ENCODE measurements at places on chromosomes 6 and 20. TPM values are rescaled to one million over a fixed set of nuclear protein-coding genes. Genes with fewer than 3 reads are reported as not detected.

The NKX2-4 gene
- not detected for total RNA-seq

DNA sequence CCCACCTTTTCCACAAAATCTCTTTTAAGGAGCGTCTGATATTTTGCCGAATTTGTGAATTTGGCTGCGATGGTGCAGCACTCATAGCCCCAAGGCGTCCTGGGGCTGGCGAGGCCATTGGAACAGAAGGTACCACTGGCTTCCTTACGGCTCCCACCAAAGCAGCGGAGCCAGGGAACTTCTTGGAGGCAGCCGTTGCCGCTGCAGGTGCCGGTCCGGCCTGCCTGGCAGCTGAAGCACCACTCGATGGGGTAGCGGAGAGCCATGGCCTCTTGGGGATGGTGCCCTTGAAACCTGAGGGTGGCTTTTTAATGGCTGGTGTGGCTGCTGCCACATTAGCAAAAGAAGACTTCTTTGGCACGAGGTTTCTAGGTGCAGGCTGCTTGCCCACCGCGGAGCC lies 29.8 kb downstream of the DIDO1 start:
- no peak for DNase-seq
- H3K27ac ChIP-seq = no peak overlapping the region
- H3K27me3 ChIP-seq = no peaks in the 10 kb centered on the region

- no peaks in the 10 kb centered on the region for H3K4me1 ChIP-seq
- no peaks in the 10 kb centered on the region for H3K36me3 ChIP-seq
- no peak overlapping the region for H3K27ac ChIP-seq
- no peaks in the 10 kb centered on the region for H3K27me3 ChIP-seq
- H3K4me3 ChIP-seq = no peak overlapping the region
- peak; percentile 73 for DNase-seq
Observed at GRCh38 chr6:149273318-149273717, 44.2 kb upstream of the TAB2 start.

DNA sequence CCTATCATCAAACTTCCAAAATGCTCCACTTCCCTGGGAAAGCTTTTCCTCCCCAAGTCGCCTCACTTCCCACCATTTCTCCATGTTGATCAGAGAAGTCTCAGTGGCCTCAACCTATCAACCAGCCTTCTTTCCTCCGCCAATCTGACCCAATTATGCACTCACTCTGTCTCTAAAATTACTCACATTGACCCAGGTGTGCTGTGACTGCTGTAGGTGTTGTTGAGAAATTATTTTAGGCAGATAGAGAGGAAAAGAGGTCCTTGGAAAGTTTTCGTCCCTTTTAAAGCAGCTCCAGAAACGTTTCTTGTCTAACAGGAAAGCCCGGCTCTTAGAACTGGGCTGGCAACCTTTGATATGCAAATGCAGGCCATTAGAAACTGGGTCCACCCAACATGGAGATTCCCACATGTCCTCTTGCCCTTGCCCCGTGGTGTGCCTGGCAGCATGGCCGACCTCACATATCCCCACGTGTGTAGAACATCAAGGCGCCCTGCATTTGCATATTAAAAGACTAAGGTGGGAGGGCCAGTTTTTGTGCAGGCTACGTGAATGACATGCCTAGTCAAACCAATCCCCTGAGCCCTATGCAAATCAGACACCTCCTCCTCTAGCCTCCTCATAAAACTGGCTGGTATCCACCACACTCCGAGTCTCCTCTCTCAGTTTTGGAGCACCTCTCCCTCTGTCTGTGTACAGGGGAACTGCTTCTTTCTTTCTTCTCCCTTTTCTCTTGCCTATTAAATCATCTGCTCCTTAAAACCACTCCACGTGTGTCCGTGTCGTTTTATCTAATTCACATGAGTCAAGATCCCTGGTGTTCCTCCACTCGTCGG lies 12.9 kb downstream of the IPCEF1 start:
- H3K4me3 ChIP-seq = peak overlapping the region; percentile 18
- peak overlapping the region; percentile 28 for H3K27ac ChIP-seq
- peaks cover 4% of the 10 kb centered on the region for H3K4me1 ChIP-seq
- no peaks in the 10 kb centered on the region for H3K27me3 ChIP-seq
- DNase-seq = peak; percentile 81

- no peak overlapping the region for H3K4me3 ChIP-seq
- H3K36me3 ChIP-seq = no peaks in the 10 kb centered on the region
- no peaks in the 10 kb centered on the region for H3K27me3 ChIP-seq
- no peak overlapping the region for H3K27ac ChIP-seq
- H3K4me1 ChIP-seq = no peaks in the 10 kb centered on the region
Observed at GRCh38 chr20:8449123-8449522, 317.1 kb downstream of the PLCB1 start.

DNA sequence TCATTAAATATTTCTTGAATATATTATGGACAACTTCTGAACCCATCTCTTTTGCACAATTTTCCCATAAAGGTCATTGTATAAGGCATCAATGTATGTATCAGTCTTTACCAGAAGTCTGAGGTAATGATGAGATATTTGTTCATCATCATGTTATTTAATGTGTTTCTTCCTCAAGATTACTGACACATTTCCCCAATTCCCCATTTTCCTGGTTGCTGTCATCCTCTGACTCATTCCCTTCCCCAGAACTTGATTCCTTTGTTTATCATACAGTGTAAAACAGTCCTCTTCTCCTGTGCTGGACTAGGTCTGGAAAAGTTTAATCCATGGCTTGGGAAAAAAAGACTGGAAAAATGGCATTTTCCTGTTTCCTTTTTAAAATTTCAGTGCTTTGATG lies 107.9 kb upstream of the FLRT3 start:
- H3K4me3 ChIP-seq = no peak overlapping the region
- no peaks in the 10 kb centered on the region for H3K36me3 ChIP-seq
- DNase-seq = no peak
- H3K4me1 ChIP-seq = no peaks in the 10 kb centered on the region
- H3K27me3 ChIP-seq = no peaks in the 10 kb centered on the region

The SPTLC3 gene
- 35.3 TPM for total RNA-seq

The SLC12A5 gene
- total RNA-seq = 2.0 TPM

DNA sequence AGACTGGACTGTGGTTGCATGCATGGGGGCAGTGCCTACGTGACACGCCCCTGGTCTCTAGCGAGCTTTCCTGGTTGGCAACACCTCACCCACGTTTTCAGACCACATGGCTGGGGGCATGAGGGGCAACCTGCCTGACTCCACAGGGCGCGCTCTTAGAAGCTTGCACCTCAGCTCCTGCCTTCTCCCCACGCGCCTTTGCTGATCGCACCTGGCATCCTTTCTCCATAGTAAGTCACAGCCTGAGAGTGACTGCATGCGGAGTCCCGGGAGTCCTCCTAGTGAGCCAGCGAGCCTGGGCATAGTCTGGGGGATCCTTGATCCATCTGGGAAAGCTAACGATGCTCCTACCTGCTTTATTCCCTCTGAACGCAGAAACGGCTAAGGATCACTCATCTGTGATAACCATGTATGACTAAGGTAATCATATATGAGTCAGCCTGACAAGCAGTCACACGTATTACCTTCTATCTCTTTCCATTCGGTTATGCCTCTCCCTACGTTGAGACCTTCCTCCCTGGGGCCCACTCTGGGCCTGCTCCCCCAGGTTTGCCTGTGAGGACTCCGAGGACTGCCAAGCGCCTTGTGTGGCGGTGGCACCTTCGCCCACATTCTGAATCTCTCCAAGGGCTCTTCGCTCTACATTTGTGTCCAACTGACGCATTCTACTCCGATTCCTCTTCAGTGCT lies 4.5 kb downstream of the TCFL5 start:
- H3K36me3 ChIP-seq = peaks cover 23% of the 10 kb centered on the region
- peaks cover 10% of the 10 kb centered on the region for H3K4me1 ChIP-seq
- DNase-seq = no peak
- H3K27me3 ChIP-seq = no peaks in the 10 kb centered on the region
- no peak overlapping the region for H3K27ac ChIP-seq
- no peak overlapping the region for H3K4me3 ChIP-seq

DNA sequence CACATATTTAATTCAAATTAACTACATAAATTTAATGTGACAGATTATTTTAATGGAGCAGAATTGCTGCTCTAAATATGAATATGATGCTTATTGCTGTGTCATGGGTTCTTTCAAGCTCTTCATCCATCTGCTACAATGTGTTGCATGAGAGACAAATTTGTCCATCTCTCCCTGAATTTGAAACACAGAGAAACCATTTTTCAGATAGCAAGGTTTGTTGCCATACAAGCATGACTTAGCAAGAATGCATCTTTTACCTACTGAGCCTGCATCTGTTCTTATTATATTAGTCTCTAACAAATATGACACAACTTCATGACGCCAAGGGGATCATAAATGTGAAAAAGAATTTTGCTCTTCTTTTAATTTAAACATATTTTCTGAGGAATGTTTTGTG lies 8.0 kb upstream of the UTRN start:
- no peaks in the 10 kb centered on the region for H3K36me3 ChIP-seq
- no peak overlapping the region for H3K4me3 ChIP-seq

The DOK5 gene
- total RNA-seq = 0.69 TPM

DNA sequence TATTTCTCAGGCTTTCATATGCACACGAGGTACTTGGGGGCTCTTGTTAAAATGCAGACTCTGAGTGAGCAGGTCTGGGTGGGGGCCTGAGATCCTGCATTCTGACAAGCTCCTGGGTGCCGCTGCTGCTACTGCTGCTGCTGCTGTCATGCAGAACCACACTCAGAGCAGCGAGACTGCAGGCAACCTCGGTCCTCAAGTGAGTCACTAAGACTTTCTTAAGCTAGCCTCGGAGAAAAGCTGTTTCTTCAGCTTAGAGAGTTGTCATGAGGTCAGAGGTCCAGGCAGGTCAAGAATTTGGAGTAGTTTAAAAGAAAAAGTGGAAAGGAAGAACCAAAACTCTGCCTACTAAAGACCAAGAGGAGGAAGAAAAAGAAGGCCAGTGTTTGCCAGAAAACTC lies 92.9 kb downstream of the SPTLC3 start:
- no peak overlapping the region for H3K27ac ChIP-seq
- no peaks in the 10 kb centered on the region for H3K36me3 ChIP-seq
- no peaks in the 10 kb centered on the region for H3K4me1 ChIP-seq
- no peak for DNase-seq

DNA sequence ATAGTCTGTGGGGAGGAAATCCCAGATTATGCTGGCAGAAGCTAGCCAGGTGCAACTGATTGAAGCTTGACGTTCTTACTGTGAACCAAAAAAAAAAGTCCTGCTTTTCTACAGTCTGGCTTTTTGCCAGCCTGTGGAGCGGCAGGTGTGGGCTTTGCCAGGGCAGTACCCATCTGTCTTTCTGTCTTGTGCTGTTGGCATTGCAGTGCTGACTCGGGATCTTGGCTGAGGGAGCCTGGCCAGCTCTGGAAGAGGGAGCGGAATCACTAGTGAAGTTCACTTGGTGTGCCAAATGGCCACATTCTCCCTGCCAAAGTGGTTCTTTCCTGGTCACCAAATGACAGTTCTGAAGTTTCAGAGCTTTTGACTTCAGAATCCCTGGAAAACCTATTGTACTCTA lies 5.0 kb downstream of the KIF3B start:
- no peaks in the 10 kb centered on the region for H3K36me3 ChIP-seq
- no peak overlapping the region for H3K27ac ChIP-seq
- no peak overlapping the region for H3K4me3 ChIP-seq
- no peak for DNase-seq
- no peaks in the 10 kb centered on the region for H3K27me3 ChIP-seq

DNA sequence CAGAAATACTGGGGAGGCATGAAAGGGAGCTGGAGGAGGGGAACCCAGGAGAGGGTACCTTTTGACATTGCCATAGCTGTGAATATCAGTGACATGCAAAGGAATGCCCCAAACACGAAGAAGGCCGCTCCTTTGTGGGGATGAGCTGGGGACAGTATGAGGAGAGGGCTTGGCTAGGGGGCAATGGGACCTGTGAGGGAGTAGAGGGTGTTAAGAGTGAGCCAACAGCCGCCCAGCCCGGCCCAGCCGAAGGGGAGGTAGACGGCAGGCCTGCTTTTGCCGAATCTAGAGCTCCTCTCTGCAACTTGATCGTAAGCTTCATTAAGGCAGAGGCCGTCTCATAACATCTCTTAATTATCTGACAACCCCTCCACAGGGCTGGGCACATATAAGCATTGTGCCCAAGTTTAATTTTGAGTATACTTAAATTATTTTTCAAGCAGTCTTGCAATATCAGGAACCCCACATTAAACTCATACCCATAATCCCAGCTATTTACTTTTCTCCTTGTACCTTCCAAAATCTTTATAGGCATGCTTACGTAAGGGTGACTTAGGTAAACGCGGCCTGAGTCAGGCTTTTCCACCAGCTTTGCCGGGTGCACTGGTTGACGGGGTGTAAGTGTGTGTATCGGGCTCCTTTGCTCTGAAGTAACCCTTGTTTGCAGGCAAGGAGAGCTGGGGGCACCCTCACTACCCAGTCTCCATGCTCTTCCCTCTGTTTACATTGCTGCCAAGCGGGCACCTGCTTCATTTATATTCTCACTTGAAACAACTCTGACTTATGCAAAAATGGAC lies 24.9 kb upstream of the VEGFA start:
- no peak overlapping the region for H3K4me3 ChIP-seq
- H3K4me1 ChIP-seq = no peaks in the 10 kb centered on the region
- peak overlapping the region; percentile 30 for H3K27ac ChIP-seq
- H3K27me3 ChIP-seq = no peaks in the 10 kb centered on the region

The CLIC5 gene
- 131 TPM for total RNA-seq

The EYS gene
- not detected for total RNA-seq

DNA sequence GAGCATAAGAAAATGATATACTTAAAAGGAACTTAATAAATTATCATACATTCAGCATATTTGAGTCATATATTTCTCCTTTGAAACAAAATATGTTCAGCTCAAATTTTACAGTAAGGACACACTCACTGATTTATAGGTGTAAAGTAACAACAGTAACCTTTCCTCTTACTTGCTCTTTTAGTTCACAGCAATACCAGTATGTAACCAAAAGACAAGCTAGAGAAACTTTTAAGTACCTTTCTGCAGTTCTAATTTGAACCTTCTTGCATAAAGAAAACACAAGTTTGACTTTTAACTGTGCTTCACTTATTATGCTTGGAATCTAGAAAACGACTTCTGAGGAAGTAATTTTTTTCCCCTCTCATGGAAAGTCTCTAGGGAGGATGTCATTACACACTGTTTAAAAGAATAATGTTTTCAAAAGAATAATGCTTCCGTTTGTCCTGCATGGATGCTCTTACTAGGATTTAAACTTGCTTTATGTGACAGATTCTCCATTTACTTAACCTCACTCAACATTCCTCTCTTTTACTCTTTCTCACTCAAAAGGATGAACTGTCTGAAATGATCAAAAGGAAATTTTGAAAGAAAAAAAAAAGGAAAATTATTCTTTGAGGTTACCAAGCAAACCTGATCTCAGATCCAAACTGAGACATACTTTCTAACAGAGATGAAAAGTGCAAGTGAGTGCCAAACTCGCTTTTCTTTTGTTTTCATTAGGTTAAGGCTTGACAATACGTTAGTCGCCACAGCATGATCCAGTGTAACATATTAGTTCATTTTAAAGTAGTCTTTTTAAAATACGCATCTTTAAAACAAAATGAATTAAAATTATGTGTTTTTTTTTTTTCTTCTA lies 22.4 kb upstream of the CALHM6 start:
- no peak overlapping the region for H3K4me3 ChIP-seq
- no peaks in the 10 kb centered on the region for H3K4me1 ChIP-seq

The PLN gene
- 5.8 TPM for total RNA-seq

The C4A gene
- 200 TPM for total RNA-seq

GRCh38 chr6:1473166-1473565 lies 83.8 kb downstream of the FOXF2 start:
- H3K4me3 ChIP-seq = no peak overlapping the region
- no peaks in the 10 kb centered on the region for H3K27me3 ChIP-seq
- no peaks in the 10 kb centered on the region for H3K36me3 ChIP-seq
- no peak for DNase-seq
- H3K4me1 ChIP-seq = no peaks in the 10 kb centered on the region

The IP6K3 gene
- total RNA-seq = 4.6 TPM

GRCh38 chr6:114170372-114170771 lies 172.5 kb downstream of the HS3ST5 start:
- H3K36me3 ChIP-seq = no peaks in the 10 kb centered on the region
- no peak for DNase-seq

The SAMD10 gene
- total RNA-seq = 4.3 TPM
